ENCODE measurements at places on chromosomes 1 and 21.
A peak's percentile ranks its signal among the peaks of the same experiment; 100 is the strongest.

DNA sequence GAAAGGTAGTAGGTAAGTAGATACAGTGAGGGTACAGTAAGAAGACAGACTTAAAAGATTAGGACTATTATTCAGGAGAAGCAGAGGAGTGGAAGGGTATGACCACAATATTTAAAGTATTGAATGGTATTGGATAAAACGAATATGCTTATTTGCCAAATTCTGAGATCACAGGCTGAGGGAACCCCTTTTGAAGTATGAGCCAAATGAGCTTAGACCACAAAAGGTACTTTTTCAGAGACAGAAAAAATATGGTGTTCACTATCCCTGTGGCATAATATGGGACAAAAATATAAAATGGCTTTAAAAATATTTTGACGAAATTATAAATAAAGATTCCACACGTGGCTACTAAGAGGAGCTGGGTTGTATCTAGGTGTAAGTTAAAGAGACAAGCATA is 880 bp upstream of the MTF2 start:
- DNase-seq: no peak

DNA sequence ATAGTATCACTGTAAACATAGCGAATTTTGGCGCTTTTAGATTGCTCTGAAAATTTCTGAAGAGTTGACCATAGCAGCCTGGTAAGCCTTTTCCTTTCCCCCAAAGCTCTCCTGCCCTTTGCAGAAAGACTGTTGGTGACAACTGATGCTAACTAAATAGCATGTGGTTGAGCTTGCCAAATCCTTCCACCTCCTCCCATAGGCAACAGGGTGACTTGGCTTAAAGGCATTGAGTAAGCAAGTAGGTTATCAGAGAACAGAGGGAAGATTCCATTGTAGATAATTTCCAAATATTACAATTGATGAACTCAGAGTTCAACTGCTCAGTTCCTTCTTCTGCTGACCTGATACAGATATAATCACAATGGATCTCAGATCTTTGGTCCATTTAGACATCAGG is 19.9 kb upstream of the HMGCL start:
- DNase-seq: no peak

DNA sequence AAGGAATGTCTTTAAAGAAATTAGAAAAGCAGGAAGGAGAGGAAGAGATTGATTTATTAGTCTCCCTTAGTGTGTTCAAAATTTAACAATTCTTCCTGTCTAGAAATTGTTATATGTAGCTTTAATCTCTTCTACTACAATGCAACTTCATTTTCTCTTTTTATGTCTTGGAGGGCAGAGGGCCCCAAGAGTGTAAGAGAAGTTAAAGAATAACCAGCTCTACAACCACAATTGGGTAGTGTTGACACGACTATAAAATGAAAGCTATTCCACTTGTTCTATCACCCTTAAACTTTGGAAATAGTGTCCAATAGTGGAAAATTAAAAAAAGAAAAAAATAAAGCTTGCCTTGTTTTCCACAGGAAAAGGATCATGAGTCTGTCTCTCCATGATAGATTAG is 82.6 kb upstream of the DPYD start:
- no peak for DNase-seq

GRCh38 chr21:15092745-15093144 is 27.9 kb upstream of the NRIP1 start:
- DNase-seq: no peak

- no peak for DNase-seq
Measured at GRCh38 chr1:244296003-244296402, 155.7 kb downstream of the ADSS2 start.

- DNase-seq: no peak
Measured at GRCh38 chr1:54080598-54081049, 27.2 kb downstream of the TCEANC2 start.

- peak; percentile 90 for DNase-seq
Measured at GRCh38 chr1:21511579-21512522, 2.6 kb downstream of the ALPL start.

- DNase-seq: no peak
Measured at GRCh38 chr1:6454856-6455751, 10.9 kb downstream of the TNFRSF25 start.

GRCh38 chr1:2641381-2642130 is 8.7 kb upstream of the MMEL1 start:
- DNase-seq: no peak

- DNase-seq: no peak
Measured at GRCh38 chr1:60895252-60895651, 187.1 kb upstream of the NFIA start.

GRCh38 chr21:18129526-18129925 is 115.1 kb upstream of the CHODL start:
- DNase-seq: no peak

DNA sequence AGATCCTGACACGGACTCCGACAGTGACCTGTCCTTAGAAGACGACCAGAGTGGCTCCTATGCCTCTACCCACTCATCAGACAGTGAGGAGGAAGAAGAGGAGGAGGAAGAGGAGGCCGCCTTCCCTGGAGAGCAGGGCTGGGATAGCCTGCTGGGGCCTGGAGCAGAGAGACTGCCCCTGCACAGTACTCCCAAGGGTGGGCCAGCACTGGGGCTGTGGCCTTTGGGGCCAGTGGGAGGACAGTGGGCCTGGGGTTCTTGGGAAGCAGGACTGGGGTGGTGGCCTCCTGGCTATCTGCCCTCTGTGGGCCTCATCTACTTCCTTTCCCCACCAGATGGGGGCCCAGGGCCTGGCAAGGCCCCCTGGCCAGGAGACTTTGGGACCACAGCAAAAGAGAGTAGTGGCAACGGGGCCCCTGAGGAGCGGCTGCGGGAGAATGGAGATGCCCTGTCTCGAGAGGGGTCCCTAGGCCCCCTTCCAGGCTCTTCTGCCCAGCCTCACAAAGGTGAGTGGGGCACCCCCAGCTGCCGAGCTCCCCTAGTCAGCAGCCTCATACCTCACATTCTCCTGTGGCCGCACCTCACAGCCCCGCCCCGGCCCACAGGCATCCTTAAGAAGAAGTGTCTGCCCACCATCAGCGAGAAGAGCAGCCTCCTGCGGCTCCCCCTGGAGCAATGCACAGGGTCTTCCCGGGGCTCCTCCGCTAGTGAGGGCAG is 10.0 kb downstream of the PSRC1 start:
- no peak for DNase-seq

DNA sequence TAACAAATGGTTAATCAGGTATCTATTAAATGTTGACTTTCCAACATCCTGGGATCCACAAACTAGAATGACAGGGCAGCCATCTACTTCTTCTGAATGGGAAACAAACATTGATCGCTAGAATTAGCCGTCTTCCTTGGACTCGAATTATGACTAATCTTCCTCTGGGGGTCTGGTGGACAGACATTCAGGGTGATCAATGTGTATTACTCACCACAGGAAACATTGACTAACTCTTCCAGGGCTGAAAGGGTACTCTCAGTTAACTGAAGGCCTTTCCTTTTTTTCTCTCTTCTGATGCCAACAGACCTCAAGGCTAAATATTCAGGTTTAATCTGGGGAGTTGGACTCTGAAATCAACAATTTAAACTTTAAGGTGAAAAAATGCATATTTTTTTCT is 9.5 kb downstream of the NOL9 start:
- DNase-seq: peak; percentile 71

DNA sequence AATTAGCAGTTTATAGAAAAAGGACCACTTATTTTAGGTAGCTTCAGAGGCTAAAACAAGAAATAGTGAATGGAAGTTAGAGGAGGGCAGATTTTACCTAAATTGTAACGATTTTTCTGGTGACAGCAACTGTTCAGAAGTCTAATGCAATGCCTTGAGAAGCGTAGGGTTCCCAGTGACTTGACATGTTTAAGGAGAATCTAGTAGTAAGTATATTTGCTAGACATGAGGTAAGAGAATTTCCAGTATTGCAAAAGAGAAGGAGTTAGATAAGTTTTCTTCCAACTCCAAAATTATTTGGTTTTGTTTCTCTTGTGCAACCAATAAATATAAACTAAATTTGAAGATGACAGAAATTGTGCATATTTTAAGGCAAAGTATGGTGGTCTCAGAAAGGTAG is 140.0 kb downstream of the SMYD3 start:
- DNase-seq: no peak

- no peak for DNase-seq
Measured at GRCh38 chr21:43873673-43874072, 8.7 kb downstream of the AGPAT3 start.

DNA sequence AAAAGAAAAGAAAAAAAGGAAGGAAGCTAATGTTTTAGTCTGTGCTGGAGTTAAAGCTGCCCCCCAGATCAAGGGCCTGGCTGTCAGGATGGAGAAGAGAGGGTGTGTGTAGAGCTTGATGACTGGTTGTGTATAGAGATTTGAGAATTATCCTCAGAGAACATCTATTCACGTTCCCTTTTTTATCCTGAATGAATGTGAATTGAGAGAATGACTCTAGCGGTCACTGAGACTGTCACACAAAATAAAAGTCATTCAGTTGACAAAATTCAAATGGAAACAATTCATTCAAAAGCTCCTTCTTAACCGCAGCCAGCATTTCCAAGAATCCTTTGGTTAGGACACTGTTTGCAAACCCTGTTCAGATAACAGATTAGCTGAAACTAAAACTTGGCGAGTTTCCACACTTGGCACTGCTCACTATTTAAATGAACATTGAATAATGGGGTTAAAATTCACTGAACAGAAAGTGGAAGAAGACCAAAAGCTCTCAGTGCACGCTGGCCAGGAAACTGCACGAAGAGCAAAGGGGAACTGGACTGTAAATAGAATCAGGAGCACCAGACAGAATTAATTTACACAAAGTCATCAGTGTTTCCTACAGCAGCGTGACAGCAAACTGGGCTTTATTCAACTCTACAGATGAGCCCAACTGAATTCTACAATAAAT is 13.6 kb upstream of the FAM89A start:
- peak; percentile 57 for DNase-seq

- DNase-seq: no peak
Measured at GRCh38 chr1:109807402-109807801, 43.7 kb upstream of the EPS8L3 start.

- DNase-seq: no peak
Measured at GRCh38 chr1:145926686-145927062, 610 bp downstream of the RBM8A start.

GRCh38 chr1:46368791-46369190 is 25.3 kb upstream of the FAAH start:
- no peak for DNase-seq

GRCh38 chr1:197567442-197567841 is 207.8 kb downstream of the DENND1B start:
- DNase-seq: no peak

DNA sequence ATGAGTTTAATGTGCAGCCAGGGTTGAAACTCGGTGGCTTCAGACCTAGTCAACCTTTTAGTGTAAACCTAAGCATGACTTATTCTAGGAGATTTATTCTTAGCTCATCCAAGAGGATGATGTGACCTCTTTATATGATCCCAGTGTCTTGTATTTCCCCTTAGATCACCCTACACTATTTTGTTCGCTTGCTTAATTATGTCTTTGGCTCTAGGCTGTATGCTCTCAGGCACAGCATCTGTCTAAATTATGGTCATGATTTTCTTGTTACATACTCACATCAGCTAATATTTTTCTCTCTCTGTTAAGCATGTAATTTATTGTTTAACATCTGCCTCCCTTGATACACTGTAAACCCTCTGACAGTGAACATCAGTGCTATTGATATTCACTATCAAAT is 19.1 kb downstream of the COL11A1 start:
- no peak for DNase-seq

DNA sequence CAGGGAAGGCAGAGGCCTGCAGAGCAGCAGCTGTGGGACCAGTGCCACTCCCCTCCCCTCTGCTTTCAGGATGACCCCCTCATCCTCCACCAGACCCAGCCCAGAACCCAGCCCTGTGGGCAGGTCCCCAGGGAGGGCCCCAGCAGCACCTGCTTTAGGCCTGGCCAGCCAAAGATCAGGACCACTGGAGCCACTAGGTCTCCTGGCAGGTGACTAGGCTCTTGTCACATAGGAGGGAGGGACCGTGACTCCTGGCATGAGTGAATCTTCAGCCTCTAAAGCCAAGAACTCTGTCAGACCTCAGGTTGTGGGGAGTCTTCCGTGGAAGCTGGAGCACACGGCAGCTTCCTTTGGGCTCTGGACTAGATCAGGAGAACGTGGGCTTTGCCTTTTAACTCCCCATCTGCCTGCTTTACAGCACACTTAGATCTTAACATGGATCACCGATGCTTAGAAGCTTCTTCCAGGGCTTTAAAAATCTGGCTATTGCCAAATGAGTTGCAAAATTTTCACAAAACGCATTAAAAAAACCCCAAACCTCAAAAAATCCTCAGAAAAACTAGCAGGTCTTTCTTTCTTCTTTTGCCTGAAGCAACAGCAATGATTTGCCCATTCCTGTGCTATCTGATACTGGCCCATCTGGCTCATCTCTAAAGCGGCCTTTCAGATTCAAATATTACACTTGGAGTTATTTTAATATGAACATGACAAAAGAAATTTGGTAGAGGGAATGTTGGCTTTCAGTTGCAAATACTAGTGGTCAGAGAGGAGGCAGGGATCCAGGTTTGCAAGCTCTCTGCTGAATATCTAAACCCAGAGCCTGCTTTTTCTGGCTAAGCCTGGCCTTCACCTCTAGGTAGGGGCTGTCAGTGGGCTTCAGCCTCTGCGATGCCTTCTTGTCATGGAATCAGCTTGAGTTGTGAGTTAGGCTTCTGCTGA is 235.2 kb downstream of the SDCCAG8 start:
- DNase-seq: no peak

GRCh38 chr1:118247593-118247992 is 62.6 kb upstream of the SPAG17 start:
- peak; percentile 16 for DNase-seq

- no peak for DNase-seq
Measured at GRCh38 chr1:228346731-228347130, 59.9 kb downstream of the TRIM11 start.

- DNase-seq: no peak
Measured at GRCh38 chr1:158547533-158547932, 6.7 kb downstream of the OR6Y1 start.

DNA sequence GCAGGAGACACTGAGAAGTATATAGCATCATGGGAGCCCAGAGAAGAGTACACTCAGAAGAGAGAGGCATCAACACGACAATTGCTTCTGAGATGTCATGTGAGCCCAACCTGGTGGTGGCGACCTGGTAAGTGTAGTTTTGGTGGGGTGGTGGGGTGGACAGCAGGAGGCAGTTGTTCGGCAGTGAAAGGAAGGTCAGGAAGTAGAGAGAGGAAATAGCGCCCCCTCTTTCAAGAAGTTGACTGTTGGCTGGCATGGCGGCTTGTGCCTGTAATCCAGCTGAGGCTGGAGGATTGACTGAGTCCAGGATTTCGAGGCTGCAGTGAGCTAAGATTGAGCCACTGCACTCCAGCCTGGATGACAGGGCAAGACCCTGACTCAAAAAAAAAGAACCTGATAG is 12.6 kb downstream of the RSPO1 start:
- DNase-seq: no peak

- DNase-seq: no peak
Measured at GRCh38 chr1:55623311-55623710, 408.1 kb upstream of the USP24 start.

- DNase-seq: no peak
Measured at GRCh38 chr1:200291106-200291505, 118.7 kb downstream of the ZNF281 start.

GRCh38 chr1:31476891-31477846 is 64.2 kb downstream of the SERINC2 start:
- DNase-seq: peak; percentile 85

GRCh38 chr1:35856964-35857363 is 26.0 kb upstream of the AGO1 start:
- DNase-seq: no peak

GRCh38 chr1:31615414-31615813 is 2.1 kb upstream of the HCRTR1 start:
- no peak for DNase-seq

GRCh38 chr1:87937831-87938395 is 609.2 kb downstream of the LMO4 start:
- no peak for DNase-seq

- no peak for DNase-seq
Measured at GRCh38 chr1:178928976-178929375, 58.1 kb upstream of the ANGPTL1 start.

Data from EL (cell line).